Epithelial cell of prostate (primary cell): ENCODE measurements at places on chromosomes 16 and 17.

DNA sequence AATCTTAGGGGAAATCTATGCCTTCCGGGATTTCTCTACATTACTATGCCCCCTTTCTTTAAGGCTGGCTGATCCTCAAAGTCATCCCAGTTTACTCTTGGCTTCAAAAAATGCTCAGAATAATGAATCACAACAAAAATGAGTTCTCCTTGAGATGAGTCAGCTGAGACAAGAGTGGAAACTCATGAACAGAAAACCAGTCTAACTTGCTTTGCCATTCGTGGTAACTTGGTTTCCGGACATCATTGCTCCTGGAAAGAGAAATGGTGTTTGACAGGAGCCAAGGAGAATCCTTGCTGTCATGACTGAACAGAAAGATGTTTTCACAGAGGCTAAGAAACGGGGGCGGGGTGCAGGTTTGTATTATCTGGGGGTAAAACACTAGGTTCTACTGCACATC, 435.6 kb upstream of the DYNLRB2 start:
- DNase-seq = peak; percentile 83

- no peak for DNase-seq
Measured at GRCh38 chr17:68210570-68211315, 37.1 kb upstream of the AMZ2 start.

GRCh38 chr16:48790151-48790550, 180.2 kb upstream of the N4BP1 start:
- no peak for DNase-seq

DNA sequence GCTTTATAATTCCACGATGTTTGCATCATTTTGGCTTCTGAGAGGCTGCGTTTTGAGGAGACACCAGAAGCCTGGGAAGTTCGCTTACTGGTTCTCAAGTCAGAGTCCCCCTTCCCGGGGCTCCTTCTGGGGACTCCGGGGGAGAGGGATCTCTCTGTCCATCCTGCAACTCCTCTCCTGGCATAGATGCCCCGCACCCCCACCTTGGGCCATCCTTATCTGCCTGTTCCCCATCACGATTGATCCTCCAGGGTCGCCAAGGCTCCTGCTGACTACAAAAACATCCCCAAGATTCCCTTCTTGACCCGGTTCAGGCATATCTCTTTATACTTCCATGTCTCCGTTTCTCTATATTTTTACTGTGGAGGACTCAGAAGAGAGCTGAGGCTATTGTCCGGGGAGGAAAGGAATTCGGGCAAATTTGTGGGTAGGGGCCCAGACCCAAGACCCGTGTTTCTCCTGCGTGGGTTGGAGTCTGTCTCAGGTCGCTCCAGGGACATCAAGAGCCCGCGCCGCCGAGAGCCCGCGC, 18.4 kb upstream of the HOXB13 start:
- no peak for DNase-seq

DNA sequence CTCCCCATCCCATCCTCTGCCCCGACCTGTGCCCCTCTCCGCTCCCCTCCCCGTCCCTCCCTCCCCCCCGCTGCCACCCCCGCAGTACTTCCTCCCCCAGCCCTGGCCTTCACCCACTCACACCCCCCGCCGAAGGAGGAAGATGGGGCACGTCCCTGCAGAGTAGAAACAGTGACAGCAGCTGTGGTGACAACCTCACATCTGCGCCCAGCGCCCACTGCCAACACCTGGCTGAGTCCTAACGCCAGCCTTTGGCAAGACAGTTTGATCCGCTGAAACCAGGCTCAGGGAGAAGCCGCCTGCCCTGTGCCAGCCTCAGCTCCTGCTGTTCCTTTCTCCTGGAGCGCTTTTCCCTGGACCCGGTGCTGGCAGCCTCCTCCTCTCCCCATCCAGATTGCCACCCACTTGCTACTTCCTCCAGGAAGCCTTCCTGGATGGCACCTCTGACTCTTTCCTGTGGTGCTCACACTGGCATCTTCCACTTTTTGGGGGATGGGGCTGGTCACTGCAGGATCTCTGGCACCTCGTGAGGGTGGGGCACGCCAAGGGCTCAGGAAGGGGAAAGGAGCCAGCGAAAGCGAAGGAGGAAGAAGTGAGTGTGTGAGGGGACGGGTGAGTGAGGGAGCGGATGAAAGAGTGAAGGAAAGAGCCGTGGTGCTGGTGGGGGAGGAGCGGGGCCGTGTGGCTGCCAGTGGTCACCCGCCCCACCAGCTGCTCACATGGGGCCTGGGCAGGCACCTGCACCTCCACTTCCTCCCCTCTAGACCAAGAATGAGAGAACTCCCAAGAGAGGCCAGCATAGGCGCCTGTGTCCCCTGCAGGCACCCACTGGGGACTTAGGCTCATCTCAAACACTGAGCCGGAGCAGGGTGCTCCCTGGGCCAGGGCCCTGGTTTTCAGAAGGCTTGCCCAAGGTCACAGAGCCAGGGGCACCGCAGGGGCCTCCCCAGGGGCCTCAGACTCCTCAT, 27.0 kb downstream of the ZFPM1 start:
- DNase-seq = no peak

DNA sequence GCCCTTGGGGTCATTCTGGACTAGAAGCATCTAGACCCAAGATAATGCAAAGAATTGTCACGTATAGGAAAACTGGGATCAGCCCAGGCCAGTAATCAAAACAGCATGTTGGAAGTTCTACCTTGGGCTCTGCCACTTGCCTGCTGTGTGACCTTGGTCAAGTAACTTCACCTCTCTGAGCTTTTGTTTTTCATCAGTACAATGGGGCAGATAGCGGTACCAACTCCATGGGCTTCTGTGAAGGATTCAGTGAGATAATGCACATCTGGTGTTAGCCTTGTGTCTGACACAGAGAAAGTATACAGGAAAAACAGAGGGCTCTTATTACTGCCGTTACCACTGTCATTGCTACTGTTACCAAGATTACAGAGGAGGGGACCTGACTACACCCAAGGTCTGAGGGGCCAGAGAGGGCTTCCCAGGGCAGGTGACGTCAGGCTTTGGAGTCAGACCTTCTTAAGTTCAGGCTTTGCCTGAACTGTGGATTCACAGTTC, 24.6 kb downstream of the CMIP start:
- no peak for DNase-seq

GRCh38 chr17:1120596-1121441, 59.0 kb downstream of the ABR start:
- no peak for DNase-seq

GRCh38 chr16:75761108-75761507, 34.8 kb upstream of the CPHXL start:
- no peak for DNase-seq

DNA sequence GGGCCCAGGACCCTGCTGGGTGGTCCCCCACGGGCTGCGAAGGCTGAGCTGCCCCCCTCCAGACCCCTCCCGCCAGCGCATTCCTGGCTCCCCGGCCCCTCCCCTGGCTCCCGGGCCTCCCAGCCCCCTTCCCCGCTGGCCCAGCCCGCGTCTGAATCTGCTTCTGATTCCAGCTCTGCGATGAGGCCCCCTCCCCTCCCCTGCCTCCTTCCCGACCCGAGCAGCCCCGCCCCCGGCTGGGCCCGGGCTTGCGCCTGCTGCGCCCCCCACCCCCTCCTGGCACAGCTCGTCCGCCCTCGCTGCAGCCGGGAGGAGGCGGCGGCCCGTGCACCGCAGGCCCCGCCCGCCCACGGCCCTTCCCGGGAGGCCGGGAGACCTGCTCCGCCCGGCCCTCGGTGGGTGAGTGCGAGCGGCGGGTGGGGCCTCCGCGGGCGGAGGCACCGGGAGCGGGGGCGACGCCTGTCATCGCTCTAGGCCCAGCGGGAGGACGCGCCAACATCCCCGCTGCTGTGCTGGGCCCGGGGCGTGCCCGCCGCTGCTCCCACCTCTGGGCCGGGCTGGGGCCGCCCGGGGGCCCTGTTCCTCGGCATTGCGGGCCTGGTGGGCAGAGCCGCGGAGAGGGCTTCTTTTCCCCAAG, at the start of gene NTN3:
TSS of gene NTN3 (plus strand) at position 282 of the 637 bp plus-strand sequence. CDS start 405 bp downstream, outside the sequence.
- no peak for DNase-seq

GRCh38 chr17:57490111-57490845, 234.0 kb downstream of the MSI2 start:
- no peak for DNase-seq

GRCh38 chr16:86714166-86714565, 135.8 kb downstream of the FOXL1 start:
- no peak for DNase-seq

- DNase-seq = no peak
Measured at GRCh38 chr17:41530062-41531048, 2.2 kb upstream of the KRT19 start.

DNA sequence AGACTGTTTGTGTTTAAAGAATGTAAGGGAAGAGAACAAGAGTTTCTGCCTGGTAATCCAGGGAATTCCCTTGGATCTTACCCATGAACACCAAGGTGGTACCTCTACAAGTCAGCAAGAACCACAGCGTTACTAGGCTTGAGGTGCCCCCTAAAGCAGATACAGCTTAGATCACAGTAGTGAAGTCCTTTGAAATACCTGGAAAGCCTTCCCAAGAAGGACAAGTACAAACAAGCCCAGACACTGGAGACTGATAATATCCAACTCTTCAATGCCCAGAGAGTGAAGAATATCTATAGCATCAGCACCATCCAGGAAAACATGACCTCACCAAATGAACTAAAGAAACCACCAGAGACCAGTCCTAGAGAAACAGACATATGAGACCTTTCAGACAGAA, 3.8 kb upstream of the APPBP2 start:
- DNase-seq = no peak

- DNase-seq = no peak
Measured at GRCh38 chr16:54538276-54538675, 251.7 kb upstream of the IRX3 start.

DNA sequence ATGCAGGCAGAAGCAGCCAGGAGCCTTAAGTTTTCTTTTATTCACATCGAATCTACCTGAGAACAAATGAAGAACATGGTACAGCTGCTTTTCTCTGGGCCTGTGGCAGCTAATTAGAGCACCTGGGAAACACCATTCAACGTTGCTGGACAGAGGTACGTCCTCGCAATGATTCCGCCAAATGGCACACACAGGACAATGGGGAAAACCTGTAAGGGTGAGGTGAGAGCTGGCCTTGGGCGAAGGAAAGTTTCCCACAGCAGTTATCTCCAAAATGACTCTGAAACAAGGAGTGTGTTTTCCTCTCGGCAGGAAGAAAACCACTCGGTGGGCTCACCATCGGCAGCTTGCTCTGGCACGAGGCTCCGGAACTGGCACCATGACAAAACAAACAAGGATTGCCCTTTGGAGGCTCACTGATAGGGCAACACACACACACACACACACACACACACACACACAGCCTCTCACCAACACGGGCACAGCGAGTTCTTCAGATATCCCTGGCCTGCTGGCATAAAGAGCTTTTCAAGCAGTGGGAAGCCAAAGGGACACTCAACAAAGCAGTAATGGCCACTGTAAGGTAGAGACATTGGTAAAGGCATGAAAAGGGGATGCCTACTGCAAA, 73.7 kb downstream of the ZFHX3 start:
- DNase-seq = no peak

DNA sequence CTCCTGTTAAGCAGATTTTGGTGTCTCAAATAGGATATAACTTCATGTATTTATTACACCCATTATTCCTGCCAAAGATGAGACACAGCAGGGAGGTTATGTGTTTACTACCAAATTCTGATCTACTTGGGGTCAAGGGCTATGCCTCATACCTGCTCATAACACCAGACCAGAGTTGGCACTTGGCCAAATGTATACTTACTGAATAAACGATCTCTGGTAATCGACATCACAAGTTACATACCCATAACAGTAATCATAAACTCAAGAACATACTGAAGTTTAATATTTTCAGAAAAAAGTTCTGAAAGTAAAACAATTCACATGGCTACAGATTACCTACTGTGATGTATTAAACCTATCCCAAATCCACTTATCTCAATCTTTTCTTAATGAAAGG, 2.9 kb downstream of the TMEM170A start:
- DNase-seq = no peak

- DNase-seq = no peak
Measured at GRCh38 chr16:79628501-79628975, 28.0 kb upstream of the MAF start.

GRCh38 chr17:14428648-14429029, 127.8 kb downstream of the HS3ST3B1 start:
- DNase-seq = no peak

DNA sequence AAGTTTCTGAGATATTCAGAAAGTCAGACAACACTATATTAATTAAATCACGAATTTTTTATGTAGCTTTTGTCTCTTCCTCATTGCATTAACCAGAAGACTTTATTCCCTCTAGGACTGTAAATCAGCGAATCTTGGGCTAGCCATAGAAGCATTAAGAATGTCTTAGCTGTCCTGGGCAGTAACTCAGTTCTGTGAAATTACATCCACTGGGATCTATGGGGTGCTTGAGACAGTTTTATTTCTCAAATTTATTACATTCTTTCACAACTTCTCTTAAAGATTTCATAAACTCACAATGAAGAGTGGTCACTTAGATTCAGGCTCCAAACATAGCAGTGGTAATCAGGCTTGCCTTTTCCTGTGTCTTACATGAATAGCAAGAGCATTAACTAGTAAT, 1153.4 kb downstream of the CDH8 start:
- DNase-seq = no peak

GRCh38 chr17:10316801-10317542, 55.8 kb downstream of the MYH13 start:
- DNase-seq = no peak

DNA sequence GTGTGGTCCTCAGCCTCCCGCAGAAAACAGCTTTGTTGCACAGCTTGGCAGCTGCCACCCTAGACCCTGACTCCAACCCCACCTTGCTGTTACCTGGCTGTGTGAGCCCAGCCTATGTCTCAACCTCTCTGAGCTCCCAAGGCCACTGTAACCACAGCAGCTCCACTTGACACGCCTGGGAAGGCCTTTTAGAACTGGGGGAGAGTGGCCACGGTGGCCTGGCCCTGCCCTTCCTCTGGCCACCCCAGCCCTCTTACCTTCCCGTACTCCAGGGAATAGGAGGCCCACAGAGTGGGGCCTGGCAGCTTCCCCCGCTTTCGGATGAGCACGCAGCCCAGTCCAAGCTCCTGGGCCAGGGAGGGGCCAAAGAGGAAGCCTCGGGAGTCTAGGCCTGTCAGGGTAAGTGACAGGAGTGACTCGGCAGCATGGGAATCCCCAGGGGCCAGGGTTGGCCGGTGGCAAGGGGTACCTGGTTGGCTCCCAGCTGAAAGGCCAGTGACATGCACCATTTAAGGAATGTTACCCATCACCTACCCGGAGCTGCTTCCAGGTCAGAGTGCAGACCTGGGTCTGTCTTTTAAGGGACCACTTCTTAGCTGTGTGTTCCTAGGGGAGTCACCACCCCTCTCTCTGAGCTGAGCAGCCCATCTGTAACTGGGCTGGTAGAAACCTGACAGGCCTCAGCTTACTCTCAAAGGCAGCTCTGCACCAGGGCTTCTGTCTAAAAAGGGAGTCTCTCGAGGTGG, 1.4 kb downstream of the APRT start:
- no peak for DNase-seq
